B cell (primary cell): ENCODE measurements at places on chromosomes 3 and 15. TPM values are rescaled to one million over a fixed set of nuclear protein-coding genes. Genes with fewer than 3 reads are reported as not detected.

Gene LDHAL6B
- not detected in 2 replicates for total RNA-seq

Gene GPR87
- total RNA-seq = not detected in 2 replicates

- no peak overlapping the region for H3K4me3 ChIP-seq
- no peaks in the 10 kb centered on the region for H3K4me1 ChIP-seq
- no peaks in the 10 kb centered on the region for H3K36me3 ChIP-seq
- DNase-seq = no peak
- no peak overlapping the region for H3K27ac ChIP-seq
Measured at GRCh38 chr15:33100314-33100713, 94.2 kb downstream of the FMN1 start.

- H3K36me3 ChIP-seq = no peaks in the 10 kb centered on the region
- H3K27ac ChIP-seq = no peak overlapping the region
- no peak overlapping the region for H3K4me3 ChIP-seq
- no peaks in the 10 kb centered on the region for H3K4me1 ChIP-seq
- no peaks in the 10 kb centered on the region for H3K27me3 ChIP-seq
Measured at GRCh38 chr3:153144071-153144470, 18.0 kb upstream of the RAP2B start.

DNA sequence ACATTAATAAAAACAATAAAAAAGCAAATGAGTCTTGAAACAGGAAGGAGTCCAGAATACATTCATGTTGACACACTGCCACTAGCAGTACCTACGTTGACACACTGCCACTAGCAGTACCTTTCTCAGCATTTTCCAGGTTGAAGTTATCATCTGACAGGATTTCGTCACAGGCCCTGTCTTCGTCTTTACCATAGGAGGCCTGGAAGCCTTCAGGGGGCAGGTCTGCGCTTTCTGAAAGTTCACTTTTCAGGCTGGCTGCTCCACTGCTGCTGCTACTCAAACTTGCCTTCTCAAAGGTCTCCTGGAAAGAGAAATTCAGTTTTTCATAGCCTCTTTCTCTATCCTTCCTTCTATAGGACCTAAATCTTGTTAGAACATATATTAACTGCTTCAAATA lies 194.7 kb downstream of the NEK10 start:
- no peaks in the 10 kb centered on the region for H3K27me3 ChIP-seq
- no peak for DNase-seq
- H3K4me3 ChIP-seq = no peak overlapping the region
- H3K27ac ChIP-seq = no peak overlapping the region
- no peaks in the 10 kb centered on the region for H3K36me3 ChIP-seq

Gene KBTBD12
- total RNA-seq = 0.22 and 0.24 TPM in 2 replicates

Gene ALDH1A3
- total RNA-seq = not detected in 2 replicates

Gene CNBP
- total RNA-seq = 294 and 304 TPM in 2 replicates

Gene THRB
- total RNA-seq = 0.86 and 1.2 TPM in 2 replicates

DNA sequence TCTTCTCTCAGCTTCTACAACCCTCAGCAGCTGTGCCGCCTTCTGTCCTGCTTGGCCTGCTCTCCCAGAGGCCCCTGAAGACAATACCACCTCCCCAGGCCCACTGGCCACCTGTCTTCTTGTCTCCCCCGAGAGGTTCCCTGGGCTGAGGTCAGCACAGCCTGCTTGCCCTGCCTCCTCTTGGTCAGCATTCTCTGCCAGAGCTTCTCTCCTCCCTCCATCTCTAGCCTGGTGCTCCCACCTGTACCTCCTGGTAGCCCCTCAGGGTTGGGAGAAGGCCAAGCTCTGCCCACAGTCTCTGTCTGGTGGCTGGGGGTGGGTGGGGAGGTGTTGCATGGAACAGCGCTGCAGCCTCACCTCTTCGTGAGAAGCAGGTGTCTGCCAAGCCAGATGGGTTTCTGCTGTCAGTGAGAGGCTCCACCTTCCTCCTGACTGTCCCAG lies 5.6 kb upstream of the ISLR start:
- no peaks in the 10 kb centered on the region for H3K27me3 ChIP-seq
- no peaks in the 10 kb centered on the region for H3K36me3 ChIP-seq
- no peak overlapping the region for H3K27ac ChIP-seq
- no peak overlapping the region for H3K4me3 ChIP-seq
- DNase-seq = no peak

GRCh38 chr15:59048897-59049296 lies 56.0 kb upstream of the CCNB2 start:
- DNase-seq = no peak
- no peak overlapping the region for H3K4me3 ChIP-seq
- H3K27ac ChIP-seq = no peak overlapping the region
- H3K4me1 ChIP-seq = no peaks in the 10 kb centered on the region

GRCh38 chr3:160921020-160921635 lies 165.1 kb downstream of the PPM1L start:
- H3K27me3 ChIP-seq = no peaks in the 10 kb centered on the region
- no peaks in the 10 kb centered on the region for H3K4me1 ChIP-seq
- H3K4me3 ChIP-seq = no peak overlapping the region
- H3K36me3 ChIP-seq = no peaks in the 10 kb centered on the region
- DNase-seq = no peak

GRCh38 chr3:121064121-121064520 lies 156.1 kb downstream of the STXBP5L start:
- no peaks in the 10 kb centered on the region for H3K4me1 ChIP-seq
- DNase-seq = no peak
- no peaks in the 10 kb centered on the region for H3K36me3 ChIP-seq
- H3K27me3 ChIP-seq = no peaks in the 10 kb centered on the region
- no peak overlapping the region for H3K27ac ChIP-seq

GRCh38 chr3:195250473-195251251 lies 20.3 kb downstream of the XXYLT1 start:
- H3K4me3 ChIP-seq = no peak overlapping the region
- no peaks in the 10 kb centered on the region for H3K27me3 ChIP-seq
- peak; percentile 31 for DNase-seq
- H3K27ac ChIP-seq = no peak overlapping the region

DNA sequence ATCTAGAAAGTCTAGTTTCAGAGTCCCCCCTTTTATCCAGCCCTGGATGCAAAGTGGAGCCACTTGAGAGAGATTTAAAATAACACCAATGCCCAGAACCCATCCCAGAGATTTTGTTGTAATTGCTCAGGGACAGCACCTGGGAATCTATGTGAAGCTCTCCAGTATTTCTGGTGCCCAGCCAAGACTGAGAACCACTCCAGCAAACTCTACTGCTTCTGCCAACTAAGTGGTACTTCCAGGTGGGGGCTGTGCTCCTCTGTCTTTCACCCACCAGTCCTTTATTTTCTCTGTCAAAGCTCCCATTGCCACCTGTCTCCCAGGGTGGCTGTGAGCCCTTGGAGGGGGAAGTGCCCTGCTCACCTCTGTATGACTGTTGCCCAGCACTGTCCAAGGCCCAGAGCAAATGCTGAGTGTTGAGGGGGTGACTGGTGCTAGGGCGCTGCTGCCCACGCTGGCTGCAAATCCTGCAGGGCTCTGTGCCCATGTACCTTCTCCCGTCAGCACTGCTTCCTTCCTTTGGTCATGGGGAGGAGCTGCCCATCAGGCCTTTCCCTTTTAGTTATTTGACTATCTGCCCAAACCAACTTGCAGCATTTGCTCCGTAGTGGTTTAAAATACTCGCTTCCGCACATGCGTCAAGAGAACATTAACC lies 9.4 kb downstream of the CLSTN2 start:
- no peaks in the 10 kb centered on the region for H3K36me3 ChIP-seq
- no peak overlapping the region for H3K4me3 ChIP-seq
- no peak overlapping the region for H3K27ac ChIP-seq
- H3K27me3 ChIP-seq = no peaks in the 10 kb centered on the region
- H3K4me1 ChIP-seq = no peaks in the 10 kb centered on the region

GRCh38 chr15:91491101-91491950 lies 362.2 kb upstream of the SLCO3A1 start:
- no peak overlapping the region for H3K27ac ChIP-seq
- H3K4me3 ChIP-seq = no peak overlapping the region
- no peak for DNase-seq
- H3K27me3 ChIP-seq = peaks cover 3% of the 10 kb centered on the region
- H3K4me1 ChIP-seq = no peaks in the 10 kb centered on the region

Gene PDIA5
- 2.6 and 6.0 TPM in 2 replicates for total RNA-seq
